Hippocampal formation (tissue), 2 donors: ENCODE measurements at places on chromosomes 2 and 18.

DNA sequence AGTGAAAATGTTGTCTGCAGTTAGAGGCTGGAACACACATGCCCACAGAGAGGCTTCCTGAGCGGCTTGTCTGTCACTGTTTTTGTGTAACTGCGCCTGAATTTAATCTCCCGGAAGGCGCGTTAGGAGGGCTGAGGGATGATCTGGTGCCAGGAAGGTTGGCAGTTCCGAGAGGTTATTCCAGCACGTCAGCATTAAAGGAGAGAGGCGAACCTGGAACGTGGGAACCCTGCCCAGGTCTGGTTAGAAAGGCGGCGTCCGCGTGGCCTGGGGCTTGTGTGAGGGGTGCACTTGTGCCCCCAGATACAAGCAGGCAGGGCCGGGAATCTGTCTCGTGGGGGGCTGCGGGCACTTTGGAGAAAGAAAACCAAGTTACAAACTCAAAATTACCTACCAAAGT lies 75.3 kb downstream of the NFATC1 start:
- no peak for DNase-seq

GRCh38 chr18:23412351-23412964 lies 40.6 kb upstream of the RIOK3 start:
- DNase-seq: no peak

- no peak for DNase-seq
These were observed 69.4 kb upstream of the SMAD7 start for GRCh38 chr18:49020129-49020528.

DNA sequence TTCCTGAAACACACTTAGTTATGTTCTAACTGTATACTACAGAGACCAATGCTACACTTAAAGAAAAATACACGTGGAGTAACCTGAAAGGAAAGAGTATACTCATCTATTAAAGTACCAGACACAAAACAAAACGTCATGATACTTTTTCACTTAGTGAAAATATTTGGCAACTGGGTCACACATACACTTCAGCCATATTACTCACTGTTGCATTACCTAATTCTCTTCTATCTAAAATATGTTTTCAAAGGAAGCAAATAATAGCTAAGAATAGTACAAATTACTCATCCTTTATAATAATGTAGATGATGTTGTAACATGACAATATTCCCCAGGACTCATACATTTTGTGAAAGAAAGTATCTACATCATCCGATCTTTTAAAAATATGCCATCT lies 76.5 kb upstream of the EPB41L3 start:
- DNase-seq: no peak

- DNase-seq: no peak
These were observed 18.7 kb upstream of the MTCL1 start for GRCh38 chr18:8686611-8687010.

- DNase-seq: no peak
These were observed 1.8 kb downstream of the SALL3 start for GRCh38 chr18:78981394-78981831.

- no peak for DNase-seq
These were observed 116.3 kb upstream of the HAAO start for GRCh38 chr2:42908518-42909200.

DNA sequence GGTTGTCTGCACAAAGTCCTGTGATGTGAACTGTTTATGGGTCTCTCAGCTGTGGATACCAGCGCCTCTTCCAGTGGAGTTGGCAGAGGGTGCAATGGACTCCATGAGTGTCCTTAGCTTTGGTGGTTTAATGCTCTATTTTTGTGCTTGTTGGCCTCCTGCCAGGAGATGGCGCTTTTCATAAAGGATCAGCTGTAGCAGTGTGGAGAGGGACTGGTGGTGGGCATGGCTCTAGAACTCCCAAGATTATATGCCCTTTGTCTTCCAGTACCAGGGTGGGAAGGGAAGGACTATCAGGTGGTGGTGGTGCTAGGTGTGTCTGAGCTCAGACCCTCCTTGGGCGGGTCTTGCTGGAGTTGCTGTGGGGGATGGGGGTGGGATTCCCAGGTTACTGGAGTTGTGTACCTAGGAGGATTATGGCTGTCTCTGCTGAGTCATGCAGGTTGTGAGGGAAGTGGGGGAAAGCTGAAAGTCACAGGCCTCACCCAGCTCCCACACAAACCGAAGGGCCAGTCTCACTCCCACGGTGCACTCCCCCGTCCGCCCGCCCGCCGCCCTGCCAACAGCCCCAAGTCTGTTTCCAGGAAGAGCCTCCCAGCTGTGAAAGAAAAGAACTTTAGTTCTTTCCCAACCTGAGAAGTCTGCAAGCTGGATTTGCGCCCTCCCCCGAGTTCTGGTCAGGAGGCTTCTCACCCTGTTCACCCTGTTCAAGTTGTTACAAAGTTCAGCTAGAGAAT lies 108.1 kb downstream of the MARCO start:
- DNase-seq: no peak

- no peak for DNase-seq
These were observed 663.6 kb upstream of the NRXN1 start for GRCh38 chr2:51695531-51695930.

DNA sequence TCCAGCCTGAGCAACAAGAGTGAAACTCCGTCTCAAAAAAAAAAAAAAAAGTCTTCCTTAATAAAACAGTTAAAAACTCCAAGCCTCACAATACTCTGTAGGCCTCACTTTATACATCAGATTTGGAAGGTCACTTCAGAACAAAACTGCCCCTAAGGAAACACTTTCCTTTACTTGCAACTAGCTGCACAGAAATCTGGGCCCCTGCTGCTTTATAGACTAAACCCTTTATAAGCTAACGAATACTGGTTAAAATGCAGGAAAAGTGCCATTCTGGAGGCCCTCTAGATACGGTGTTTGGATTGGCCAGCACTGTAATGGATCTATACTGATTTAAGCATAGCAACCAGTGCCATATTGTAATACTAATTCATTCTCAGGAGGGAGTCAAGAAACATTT lies 1.5 kb downstream of the ABHD1 start:
- DNase-seq: no peak

- DNase-seq: no peak
These were observed 202.8 kb upstream of the COPS8 start for GRCh38 chr2:236882930-236883329.

DNA sequence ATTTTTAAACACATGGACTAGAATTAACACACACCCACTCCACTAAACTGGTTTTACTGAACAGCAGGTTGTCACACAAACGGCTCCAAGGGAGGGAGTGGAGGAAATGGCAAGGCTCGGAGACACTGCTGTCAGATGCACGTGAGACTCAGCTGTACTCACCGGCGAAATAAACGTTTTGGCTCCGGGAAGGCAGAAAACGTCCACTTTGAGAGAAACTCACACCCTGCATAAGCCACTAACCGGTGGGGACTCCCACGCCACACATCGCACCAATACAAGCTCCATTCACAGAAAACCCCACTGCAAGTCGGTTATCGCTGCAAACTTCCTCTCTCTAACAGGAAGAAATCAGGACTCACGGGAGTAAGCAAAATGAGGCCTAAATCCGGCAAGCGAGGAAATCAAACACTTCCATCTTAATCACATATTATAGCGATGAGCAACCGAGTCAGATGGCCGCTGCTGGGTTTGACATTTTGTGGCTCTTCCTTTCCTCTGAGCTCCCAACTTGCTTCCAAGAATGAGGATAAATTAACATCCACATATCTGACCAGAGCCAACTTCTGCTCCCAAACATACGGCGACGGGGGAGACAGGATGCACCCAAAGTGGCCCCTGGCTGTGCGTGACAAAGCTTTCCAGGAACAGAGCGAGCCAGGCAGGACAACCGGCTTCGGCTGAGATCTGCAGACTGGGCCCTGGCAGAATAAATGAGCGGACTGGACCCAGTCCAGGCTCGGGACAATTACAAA lies 63.5 kb downstream of the HDAC4 start:
- DNase-seq: no peak

GRCh38 chr2:10303694-10304378 lies 1.1 kb downstream of the HPCAL1 start:
- peak; percentile 23 for DNase-seq

DNA sequence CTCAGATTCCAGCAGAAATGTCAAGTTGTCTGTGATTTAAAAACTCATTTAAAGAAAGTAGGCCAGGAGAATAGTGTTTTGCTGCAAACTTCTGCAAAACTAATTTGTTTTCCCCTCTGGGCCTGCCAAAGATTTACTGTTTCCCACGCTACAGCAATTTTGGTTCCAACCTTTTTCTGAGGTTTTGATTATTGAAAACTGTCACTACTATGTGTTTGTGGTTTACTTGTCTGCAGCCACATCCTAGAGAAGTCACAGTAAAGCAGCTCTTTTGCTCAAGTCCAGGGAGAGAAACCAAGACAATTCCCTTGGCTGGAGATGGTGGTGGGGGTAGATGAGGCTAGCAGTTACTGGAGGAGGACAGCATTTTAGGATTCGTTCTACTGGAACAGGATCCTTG lies 12.8 kb downstream of the IL1R2 start:
- DNase-seq: no peak

GRCh38 chr2:109069331-109070194 lies 59.4 kb upstream of the SH3RF3 start:
- DNase-seq: no peak

DNA sequence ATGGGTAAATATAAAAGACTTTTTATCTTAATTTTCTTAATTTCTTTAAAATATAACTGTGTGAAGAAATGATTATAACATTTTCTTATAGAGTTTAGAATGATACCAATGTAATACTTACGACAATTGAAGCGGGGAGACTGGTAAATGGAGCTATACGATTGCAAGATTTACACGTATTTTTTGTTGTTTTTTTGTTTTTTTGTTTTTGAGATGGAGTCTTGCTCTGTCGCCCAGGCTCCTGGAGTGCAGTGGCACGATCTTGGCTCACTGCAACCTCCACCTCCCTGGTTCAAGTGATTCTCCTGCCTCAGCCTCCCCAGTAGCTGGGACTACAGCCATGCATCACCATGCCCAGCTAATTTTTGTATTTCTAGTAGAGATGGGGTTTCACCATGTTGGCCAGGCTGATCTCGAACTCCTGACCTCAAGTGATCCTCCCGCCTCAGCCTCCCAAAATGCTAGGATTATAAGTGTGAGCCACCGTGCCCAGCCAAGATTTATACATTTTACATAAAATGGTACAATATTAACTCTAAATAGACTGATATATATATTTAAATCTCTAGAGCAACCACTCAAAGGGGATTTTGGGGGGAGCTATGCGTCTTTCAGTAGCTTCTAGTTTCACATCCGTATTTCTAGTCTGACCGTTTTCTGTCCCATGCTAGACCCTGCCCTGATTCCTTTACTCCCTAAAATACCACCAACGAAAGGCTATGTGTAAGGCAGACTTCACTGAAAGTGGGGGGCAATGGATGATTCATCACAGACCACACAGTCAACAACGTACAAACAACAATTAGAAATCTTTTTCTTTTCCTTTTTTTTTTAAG lies 28.2 kb upstream of the ATG16L1 start:
- no peak for DNase-seq

DNA sequence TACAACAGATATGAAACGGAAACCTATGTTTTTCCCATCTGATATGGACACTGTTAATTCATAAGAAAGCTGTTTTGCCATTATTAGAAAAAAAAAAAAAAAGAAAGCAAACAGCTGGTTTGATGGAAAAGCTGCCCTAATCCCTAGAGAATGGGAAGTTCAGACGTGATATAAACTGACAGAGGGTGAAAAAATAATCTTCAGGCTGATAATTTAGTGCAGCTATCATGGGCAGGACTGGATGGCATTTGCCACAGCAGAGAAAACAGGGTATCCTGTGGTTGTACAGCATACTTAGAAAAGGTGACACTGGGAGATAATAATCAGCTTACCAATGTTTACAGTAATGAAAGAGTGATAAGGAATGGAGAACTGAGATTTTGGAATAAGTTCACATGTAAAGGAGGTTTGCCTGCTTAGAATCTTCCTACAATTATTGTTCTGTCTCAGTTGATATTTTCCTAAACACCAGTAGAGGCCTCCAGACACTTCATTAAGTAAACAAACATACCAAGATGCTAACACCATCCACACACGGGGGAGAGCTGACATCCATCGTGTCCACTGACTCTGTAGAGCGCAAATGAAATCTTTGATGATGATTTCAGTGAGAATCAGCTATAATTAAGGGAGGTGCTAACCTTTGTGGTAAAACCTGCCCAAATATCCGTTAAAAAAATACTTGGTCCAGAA lies 211.6 kb upstream of the MMADHC start:
- no peak for DNase-seq

DNA sequence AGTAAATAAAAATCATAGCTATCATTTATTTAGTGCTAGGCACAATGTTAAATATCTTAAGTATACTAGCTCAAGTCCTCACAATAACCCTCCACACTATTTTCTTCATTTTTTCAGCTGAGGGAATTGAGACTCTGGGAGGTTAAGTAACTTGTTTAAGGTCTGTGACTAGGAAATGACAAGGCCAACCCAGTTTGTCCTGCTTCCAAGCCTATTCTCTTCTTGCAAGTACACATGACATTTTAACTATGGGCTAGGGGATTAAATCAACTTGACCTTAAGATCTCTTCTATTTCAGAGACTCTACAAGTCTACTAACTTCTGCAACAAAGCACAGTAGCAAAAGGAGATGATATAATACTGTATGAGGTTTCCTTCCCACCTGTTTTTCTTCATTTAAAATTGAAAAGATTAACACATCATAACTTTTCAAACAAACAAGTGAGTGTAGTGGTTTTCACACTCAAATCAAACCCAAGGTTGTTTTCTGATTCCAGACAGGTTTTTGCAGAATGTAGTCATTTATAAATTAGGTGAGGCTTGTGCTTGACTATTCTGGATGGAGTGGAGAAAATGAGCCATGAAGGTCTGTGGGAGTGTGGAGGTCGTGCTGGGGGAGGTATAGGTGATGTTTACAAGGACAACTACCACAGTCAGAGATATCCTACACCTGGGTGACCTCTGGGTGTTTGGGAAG lies 57.0 kb downstream of the CD28 start:
- DNase-seq: no peak

DNA sequence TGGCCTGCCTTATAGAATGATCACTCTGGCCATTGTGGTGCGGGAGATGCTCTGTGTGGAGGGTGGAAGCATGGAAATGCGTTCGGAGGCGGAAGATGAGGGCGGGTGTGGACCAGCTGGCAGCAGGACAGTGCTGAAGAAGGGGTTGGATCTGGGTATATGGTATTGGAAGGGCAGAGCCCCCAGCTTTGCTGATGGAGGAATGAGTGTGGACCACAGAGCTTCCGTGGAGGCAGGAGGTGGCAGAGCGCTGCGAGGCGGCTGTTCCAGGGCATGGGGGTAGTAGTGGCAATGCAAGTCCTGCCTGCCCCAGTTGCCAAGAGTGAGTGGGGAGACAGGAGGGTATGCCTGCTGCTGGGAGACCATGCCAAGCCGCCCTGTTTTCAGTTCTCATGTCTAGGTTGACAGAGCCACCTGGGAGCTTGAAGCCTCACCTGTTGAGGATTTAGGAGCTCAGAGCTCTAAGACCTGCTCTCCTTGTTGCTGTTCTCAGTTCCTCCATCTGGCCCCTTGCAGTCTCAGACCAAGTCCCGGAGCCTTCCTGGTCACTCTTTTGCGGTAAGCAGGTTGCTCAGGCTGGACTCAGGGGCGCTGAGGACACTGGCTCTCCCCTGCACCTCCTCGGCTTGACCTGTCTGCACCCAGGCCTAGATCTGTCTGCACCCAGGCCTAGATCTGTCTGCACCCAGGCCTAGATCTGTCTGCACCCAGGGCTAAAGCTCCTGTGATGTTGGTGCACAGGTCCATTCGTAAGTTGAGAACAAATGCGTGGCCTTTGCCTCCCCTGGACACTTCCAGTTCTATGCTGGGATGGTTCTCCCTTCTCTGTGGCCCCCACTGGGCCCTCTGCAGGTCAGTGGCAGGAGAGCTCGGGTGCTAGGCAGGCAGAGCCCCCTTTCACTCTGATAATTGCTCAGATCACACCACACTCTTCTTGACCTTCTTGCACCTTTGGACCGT lies 290.5 kb upstream of the HS6ST1 start:
- no peak for DNase-seq
